Neural crest cell (in vitro differentiated cells): ENCODE measurements at places on chromosomes 13 and 19.

DNA sequence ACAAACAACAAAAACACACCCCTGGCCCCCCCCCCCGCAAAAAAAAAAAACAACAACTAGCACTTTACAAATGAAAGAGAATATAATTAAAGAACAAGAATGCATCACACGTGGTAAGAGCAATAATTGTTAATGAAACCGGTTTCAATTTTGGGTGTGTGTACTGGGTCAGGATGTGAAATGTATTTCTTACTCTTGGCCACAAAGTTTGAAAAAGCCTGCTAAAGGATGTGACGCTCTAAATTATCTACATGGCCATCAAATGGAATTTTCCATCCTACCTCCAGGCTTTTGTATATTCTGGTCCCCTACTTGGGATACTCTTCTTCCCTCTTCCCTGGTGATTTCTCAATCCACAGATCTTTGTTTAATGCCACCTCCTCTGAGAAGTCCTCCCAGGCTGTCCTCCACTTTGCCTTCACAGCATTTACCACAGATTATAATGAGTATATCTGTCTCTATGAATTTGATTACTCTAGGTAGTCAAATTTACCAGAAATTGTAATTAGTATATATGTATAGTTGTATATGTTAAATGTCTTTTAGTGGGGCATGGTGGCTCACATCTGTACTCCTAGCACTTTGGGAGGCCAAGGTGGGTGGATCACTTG, 2.1 kb downstream of the SARS2 start:
- DNase-seq = no peak

- no peak for DNase-seq
Measured at GRCh38 chr13:57740719-57741118, 109.2 kb downstream of the PCDH17 start.

- no peak for DNase-seq
Measured at GRCh38 chr19:37227996-37228395, 10.0 kb downstream of the ZNF383 start.

GRCh38 chr19:42158926-42159325, 26.7 kb upstream of the POU2F2 start:
- DNase-seq = no peak
